ENCODE measurements at places on chromosomes 1 and 21. TPM values are rescaled to one million over a fixed set of nuclear protein-coding genes. Genes with fewer than 3 reads are reported as not detected.

Gene HAO2
- total RNA-seq, result 14.2 TPM

Gene MEX3A
- 11.0 TPM for total RNA-seq

Gene DCLRE1B
- 6.0 TPM for total RNA-seq

Gene RAB3B
- total RNA-seq, result 23.1 TPM

Gene TTLL10
- not detected for total RNA-seq

Gene VCAM1
- total RNA-seq, result 82.8 TPM

Gene GON4L
- 20.8 TPM for total RNA-seq

Gene HSD3B2
- 3.4 TPM for total RNA-seq

Gene KRTAP19-3
- total RNA-seq, result not detected

Gene SLC35F3
- total RNA-seq, result 0.80 TPM

Gene CD5L
- total RNA-seq, result not detected
